Stomach (tissue), 19 donors: ENCODE measurements at places on chromosomes 1 and 21. TPM values are rescaled to one million over a fixed set of nuclear protein-coding genes. Genes with fewer than 3 reads are reported as not detected.

The C1orf122 gene
- polyA plus RNA-seq = 59.0 TPM

The FAM167B gene
- polyA plus RNA-seq = 3.6 TPM

The LINGO4 gene
- 0.06 TPM for polyA plus RNA-seq

The CAMTA1 gene
- polyA plus RNA-seq = 126 TPM

DNA sequence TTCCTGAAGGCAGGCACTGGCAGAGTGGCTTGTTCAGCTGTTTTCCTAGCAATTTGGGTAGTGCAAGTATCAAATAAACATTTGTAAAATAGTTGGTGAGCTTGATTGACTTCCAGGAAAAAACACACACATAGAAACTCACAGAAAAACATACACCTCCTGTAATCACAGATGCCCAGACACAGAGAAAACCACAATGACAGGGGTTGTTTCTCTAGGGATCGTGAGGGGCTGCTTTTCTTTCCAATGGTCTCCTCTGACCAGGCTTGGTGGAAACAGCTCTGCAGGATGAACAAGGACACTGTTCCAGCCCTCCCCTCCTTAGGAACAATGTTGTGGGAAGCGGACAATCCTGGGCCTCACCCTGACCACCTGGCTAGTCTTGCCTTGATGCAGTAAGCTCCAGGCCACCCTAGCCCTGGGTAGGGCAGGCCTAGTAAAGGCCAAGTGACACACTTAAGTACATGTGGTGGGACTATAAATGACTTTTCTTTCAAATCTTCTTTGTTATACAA, 142.5 kb upstream of the HMGB4 start:
- H3K36me3 ChIP-seq = no peaks in the 10 kb centered on the region
- H3K27ac ChIP-seq = no peak overlapping the region
- H3K4me3 ChIP-seq = no peak overlapping the region
- H3K4me1 ChIP-seq = no peaks in the 10 kb centered on the region

DNA sequence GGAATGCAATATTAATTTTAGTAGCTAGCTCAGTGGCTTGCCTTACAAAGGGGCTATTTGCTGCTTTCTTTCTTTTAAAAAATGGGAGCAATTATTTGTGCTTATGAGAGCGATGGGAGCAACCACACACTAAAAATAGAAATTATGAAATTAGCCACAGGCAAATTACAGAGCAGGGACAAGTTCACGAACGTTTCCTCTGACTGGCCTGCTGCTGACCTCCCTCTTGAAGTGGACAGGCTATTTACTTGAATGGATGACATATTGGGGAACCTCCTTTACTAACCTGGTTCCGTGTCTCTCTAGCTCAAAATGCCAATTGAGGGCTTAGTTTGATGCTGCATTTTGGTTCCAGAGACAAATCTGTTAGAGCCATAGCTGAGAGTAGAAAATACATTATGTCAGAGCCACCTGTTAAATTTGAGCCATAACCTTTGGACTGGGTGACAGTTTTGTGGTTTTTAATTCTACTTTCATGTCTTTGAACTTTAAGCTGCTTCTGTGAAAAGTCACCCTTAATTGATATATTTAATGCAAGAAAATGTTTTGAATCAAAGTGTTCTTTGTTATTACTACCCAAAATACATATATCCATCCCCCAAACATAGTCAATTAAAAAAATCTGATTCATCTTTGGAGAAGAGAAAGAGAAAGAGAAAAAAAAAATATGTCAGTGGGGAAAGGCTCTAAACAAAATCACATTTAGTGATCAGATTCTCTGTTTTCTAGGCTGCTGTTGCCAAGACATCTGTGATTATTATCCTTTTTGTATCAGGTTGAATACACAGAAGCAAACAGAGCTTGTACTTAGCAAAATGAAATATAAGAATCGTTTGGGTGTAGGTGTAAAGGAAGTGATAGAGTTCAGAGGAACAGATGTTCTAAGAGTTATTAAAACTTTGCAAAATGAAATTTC, 351.9 kb downstream of the ADGRL2 start:
- H3K4me1 ChIP-seq = no peaks in the 10 kb centered on the region
- no peaks in the 10 kb centered on the region for H3K27me3 ChIP-seq
- DNase-seq = no peak

GRCh38 chr1:180501865-180502360, 464 bp downstream of the ACBD6 start:
- no peaks in the 10 kb centered on the region for H3K27me3 ChIP-seq
- no peak for DNase-seq
- no peaks in the 10 kb centered on the region for H3K36me3 ChIP-seq
- H3K4me3 ChIP-seq = peak overlapping the region; percentile 87
- H3K27ac ChIP-seq = peak overlapping the region; percentile 95
- peaks cover 34% of the 10 kb centered on the region for H3K4me1 ChIP-seq

DNA sequence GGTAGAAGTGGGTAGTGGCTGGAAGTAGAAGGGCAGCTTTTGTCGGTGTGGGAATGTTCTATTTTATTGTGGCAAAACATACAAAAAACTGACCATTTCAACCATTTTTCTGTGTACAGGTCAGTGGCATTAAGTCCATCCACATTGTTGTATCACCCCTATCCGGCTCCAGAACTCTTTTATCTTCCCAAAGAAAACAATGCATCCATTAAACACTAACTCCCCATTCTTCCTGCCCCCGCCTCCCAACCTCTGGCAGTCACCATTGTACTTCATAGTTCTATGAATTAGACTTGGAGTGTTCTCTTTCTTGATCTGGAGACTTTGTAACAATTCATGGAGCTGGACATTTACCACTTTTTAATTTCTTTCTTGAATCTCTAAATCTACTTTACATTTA, 55.7 kb downstream of the DEGS1 start:
- peaks cover 65% of the 10 kb centered on the region for H3K36me3 ChIP-seq
- no peak for DNase-seq
- H3K27me3 ChIP-seq = no peaks in the 10 kb centered on the region

DNA sequence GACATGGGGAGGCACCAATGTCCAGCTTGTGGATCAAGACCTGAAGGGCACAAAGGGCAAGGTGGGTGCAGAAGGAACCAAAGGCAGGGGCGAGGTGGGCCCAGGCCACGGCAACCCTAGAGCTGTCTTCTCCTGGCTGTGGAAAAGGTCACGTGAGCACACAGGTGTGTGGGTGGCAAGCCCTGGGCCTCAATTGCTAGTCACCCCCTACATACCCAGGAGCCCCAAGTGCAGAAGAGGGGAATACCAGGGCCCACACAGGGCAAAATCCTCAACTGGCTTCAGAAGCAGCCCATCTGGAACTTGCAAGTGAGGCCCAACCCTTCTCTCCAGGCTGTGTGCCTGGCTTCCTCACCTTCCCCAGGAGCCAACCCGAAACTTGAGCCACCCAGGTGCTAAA, 25.6 kb downstream of the ZBTB17 start:
- H3K36me3 ChIP-seq = peaks cover 31% of the 10 kb centered on the region
- H3K4me3 ChIP-seq = no peak overlapping the region
- peak overlapping the region; percentile 84 for H3K27ac ChIP-seq
- H3K4me1 ChIP-seq = peaks cover 68% of the 10 kb centered on the region

- no peaks in the 10 kb centered on the region for H3K36me3 ChIP-seq
- no peak for DNase-seq
- H3K27ac ChIP-seq = no peak overlapping the region
- peaks cover 8% of the 10 kb centered on the region for H3K4me1 ChIP-seq
- H3K4me3 ChIP-seq = no peak overlapping the region
Measured at GRCh38 chr1:168803806-168804510, 75.0 kb upstream of the DPT start.

DNA sequence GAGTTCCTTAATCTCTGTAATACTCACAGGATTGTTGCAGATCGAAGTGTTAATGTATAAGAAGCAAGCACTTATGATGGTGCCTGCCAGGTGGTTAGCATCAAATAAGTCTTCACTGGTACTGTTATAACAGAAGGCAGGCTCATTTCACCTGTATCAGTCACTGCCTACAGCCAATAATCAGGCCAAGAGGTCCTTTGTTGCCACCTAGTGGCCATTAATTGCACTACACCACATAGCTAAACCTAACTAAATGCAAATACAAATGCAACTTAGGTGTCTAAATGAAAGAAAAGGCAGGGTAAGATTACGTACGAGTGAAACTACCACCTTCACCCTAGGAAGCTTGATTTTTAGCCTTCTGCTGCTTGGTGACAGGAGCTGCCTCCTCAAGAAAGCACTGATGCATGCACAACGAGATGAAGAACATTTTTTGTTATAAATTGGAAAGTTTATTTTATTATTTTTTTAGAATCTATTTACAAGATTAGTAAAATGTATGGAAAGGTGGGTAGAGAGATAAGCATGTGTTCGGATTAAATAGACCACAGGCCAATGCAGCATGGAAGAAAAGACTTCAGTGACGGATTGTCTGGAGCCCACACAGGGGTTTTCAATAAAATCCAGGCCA, 334.8 kb upstream of the CAMK1G start:
- H3K4me3 ChIP-seq = no peak overlapping the region
- DNase-seq = peak; percentile 86
- H3K4me1 ChIP-seq = no peaks in the 10 kb centered on the region
- no peaks in the 10 kb centered on the region for H3K27me3 ChIP-seq
- H3K36me3 ChIP-seq = no peaks in the 10 kb centered on the region
- H3K27ac ChIP-seq = no peak overlapping the region

DNA sequence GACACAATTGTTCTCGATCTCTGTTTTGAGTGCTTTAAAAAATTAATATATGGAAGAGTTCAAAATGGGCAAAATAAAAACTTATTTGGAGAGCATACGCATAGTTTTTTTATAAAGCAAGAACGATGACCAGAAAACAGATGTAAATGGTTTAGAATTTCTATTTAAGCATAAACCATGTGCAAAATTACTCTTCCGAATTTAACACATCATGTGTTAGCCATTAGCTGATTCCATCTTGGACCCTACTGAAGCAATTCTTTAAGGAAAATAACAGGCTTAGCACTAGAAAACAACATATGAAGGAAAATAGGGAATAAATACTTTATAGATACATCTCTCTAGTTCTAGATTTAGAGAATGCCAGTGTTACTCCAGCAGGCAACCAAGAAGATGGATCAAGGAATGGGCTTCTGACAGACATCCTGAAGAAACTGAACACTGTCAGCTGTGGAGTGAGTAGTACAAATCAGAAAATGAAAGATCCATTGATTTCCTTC, 26.7 kb downstream of the CDC7 start:
- H3K4me1 ChIP-seq = no peaks in the 10 kb centered on the region
- H3K36me3 ChIP-seq = no peaks in the 10 kb centered on the region
- no peak overlapping the region for H3K27ac ChIP-seq
- H3K27me3 ChIP-seq = no peaks in the 10 kb centered on the region
- DNase-seq = no peak

DNA sequence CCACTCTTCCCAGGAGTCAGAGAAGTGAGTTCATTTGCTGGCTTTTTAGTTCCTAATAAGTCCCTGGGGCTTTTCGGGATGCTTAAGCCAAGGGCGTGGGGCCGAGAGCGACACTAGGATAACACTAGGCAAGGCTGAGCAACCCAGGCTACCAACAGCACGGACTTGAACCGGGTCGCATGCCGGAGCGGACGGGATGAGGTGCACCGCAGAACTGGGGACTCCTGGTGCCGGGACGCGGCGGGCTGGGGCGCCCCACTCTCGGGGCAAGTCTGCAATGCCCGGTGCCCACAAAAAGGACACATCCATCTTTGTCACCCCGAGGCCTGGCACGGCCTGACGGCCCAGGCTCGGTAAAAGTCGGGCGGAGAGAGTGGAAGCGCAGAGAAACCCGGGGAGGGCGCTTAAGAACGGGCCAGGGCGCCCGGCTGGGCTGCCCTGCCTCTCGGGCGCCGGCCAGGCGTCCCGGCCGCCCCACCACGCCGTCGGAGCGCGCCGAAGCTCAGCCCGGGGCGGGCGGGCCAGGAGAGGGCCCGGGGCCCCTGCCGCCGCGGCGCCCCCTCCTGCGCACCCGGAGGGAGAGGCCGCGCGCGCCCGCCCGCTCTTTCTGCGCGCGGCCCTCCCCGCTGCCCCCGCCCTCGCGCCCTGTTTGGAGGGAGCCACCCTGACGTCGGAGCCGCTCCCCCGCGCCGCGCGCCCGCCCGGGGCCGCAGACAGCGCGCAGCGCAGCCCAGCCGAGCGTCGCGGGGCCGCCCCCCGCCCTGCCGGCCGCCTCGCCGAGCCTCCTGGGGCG, at the start of gene NBL1:
TSS of gene NBL1 (plus strand) at position 710 of the 793 bp plus-strand sequence. CDS start 10,720 bp downstream, outside the sequence.
- H3K36me3 ChIP-seq = no peaks in the 10 kb centered on the region
- peak within 1 kb of the TSS; percentile 75 for H3K4me3 ChIP-seq
- peaks cover 68% of the 10 kb centered on the region for H3K4me1 ChIP-seq
- no peaks in the 10 kb centered on the region for H3K27me3 ChIP-seq
